ENCODE measurements at places on chromosomes 1 and 21. TPM values are rescaled to one million over a fixed set of nuclear protein-coding genes. Genes with fewer than 3 reads are reported as not detected.

DNA sequence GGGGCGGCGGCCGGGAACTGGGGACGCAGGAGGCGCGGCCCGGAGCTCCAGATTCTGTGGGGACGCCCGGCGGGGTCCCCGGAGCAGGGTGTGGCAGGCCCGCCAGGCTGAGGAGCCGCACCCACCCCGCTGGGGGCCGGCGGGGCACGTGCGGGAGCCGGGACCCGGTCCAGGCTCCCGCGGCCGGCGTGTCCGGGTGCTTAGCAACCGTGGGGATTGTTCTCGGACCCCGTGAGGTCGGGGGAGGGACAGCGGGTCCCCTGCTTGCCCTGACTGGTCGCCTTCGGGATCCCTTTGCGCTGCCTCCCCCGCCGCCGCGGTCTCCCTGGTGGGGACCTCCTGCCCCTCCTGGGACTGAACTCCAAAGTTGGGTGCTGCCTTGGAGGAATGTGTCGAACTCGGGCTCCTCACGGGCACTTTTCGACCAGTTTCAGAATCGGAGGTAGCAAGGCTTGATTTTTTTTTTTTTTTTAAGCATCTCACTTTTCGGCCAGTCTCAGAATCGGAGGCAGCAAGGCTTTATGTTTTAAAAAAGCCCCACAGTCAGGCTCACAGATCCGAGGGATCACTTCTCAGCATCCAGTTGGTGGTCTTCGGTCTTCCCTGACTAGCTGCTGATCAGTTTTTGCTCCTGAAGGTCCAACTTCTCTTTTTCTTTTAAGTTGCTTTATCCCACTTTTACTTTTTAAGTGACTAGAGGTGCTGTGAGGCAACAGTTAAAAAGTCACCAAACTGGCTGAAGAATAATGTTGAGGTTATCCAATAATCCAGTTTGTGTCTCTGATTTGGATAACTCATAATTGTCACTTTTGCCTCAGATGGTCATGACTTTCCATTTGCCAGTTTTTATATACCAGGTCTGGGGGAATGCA lies 648 bp downstream of the FAM76A start:
- H3K27ac ChIP-seq = peak overlapping the region; percentile 95
- H3K27me3 ChIP-seq = no peaks in the 10 kb centered on the region
- H3K4me3 ChIP-seq = peak overlapping the region; percentile 96
- H3K4me1 ChIP-seq = peaks cover 27% of the 10 kb centered on the region

The SLC22A15 gene
- 2.5 TPM for total RNA-seq

The SLC16A4 gene
- total RNA-seq = 8.6 TPM

The SPATA45 gene
- not detected for total RNA-seq

DNA sequence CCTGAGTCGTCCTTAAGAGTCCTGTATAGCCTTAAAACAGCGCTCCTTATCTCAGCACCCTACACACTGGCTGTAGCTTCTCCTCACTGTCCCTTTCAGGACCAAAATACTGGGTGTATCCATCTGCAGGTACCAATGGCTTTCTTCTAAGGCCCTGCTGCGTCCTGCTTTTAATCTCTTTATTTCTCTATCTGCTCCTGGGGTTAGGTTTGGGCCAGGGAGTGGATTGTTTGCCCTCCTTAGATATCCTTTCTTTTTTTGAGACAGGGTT lies 12.1 kb downstream of the IL6R start:
- H3K27me3 ChIP-seq = no peaks in the 10 kb centered on the region
- peak overlapping the region; percentile 91 for H3K27ac ChIP-seq
- H3K36me3 ChIP-seq = no peaks in the 10 kb centered on the region
- no peak overlapping the region for H3K4me3 ChIP-seq

The SPRR2D gene
- total RNA-seq = not detected

The ZNF684 gene
- total RNA-seq = 3.7 TPM

The C1QB gene
- total RNA-seq = 279 TPM

DNA sequence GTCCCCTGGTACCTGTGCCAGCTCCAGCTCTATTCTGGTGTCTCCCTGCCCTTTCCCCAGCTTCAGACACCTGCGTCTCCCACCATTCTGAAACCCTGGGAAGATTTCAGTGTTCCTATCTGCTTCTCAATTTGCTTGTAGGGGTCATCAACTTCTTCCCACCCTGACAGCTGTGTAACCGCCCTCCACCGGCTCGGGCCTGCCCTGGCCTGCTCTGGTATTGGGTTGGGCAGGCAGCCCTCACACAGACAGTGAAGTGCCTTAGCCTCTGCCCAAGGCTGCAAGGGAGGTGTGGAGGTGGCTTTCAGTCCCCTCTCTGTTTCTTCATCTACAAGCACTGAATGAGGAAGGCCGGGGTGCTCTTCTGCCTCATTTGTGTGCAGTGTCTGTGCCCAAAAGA lies 97.2 kb downstream of the LAMC2 start:
- no peaks in the 10 kb centered on the region for H3K27me3 ChIP-seq
- peaks cover 57% of the 10 kb centered on the region for H3K4me1 ChIP-seq
- H3K27ac ChIP-seq = no peak overlapping the region
- no peak for DNase-seq

- no peak for DNase-seq
- peaks cover 36% of the 10 kb centered on the region for H3K4me1 ChIP-seq
- no peaks in the 10 kb centered on the region for H3K27me3 ChIP-seq
- H3K27ac ChIP-seq = no peak overlapping the region
- H3K4me3 ChIP-seq = no peak overlapping the region
- H3K36me3 ChIP-seq = no peaks in the 10 kb centered on the region
Observed at GRCh38 chr1:161307892-161308638, 1.7 kb downstream of the MPZ start.

DNA sequence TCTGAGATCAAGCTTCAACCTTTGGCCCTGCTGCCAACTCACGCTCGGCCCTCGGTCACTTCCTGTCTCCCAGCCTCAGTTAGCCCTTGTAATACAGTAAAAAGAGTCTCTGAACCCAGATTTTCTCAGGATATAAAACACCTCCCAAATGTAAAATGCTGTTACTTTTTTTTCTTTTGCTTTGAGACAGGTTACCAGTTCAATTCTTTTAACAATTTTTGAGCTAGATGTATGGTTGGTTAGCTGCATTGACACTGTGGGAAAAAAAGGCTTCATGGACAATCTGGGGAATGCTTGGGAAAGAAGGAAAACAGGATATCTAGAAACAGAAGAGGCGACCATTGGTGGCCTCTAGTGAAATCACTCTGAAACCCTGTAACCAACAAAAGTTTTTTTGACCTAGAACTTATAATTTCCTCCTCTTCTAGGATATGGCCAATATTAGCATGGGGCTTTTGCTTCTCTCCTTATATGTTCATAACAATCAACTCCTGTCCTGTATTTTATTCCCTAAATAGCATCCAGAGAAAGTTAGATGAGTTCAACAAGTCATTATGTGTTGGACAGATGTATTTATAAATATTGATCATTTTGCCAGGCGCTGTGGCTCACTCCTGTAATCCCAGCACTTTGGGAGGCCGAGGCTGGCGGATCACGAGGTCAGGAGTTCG lies 1.3 kb downstream of the CMPK1 start:
- no peaks in the 10 kb centered on the region for H3K27me3 ChIP-seq
- no peaks in the 10 kb centered on the region for H3K36me3 ChIP-seq
- no peak for DNase-seq
- peaks cover 57% of the 10 kb centered on the region for H3K4me1 ChIP-seq

GRCh38 chr1:225699336-225699735 lies 46.4 kb upstream of the ENAH start:
- H3K27ac ChIP-seq = no peak overlapping the region
- H3K4me3 ChIP-seq = no peak overlapping the region
- peaks cover 21% of the 10 kb centered on the region for H3K4me1 ChIP-seq
- no peaks in the 10 kb centered on the region for H3K36me3 ChIP-seq
- no peak for DNase-seq

GRCh38 chr1:207847116-207847515 lies 63.8 kb downstream of the CD34 start:
- no peak overlapping the region for H3K4me3 ChIP-seq
- no peaks in the 10 kb centered on the region for H3K27me3 ChIP-seq
- DNase-seq = no peak
- H3K27ac ChIP-seq = no peak overlapping the region
- peaks cover 96% of the 10 kb centered on the region for H3K4me1 ChIP-seq

DNA sequence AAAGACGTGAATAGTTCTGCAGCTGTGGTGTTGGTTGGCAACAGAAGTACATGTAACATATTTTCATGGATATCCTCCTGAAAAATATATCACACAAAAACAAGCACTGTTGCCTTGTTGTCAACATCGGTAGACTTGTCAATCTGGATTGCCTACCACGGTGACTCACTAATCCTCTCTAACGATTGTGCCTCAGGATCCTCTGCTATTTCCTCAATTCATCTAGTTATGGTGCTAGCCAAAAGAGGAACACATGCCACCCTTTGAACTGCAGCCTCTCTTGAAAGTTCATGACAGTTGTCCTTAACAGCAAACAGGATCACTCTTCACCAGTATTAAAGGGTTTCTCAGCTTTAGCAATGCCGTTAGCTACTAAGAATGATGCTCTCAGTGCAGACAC lies 25.7 kb downstream of the RASAL2 start:
- no peak overlapping the region for H3K27ac ChIP-seq
- H3K36me3 ChIP-seq = no peaks in the 10 kb centered on the region
- no peaks in the 10 kb centered on the region for H3K27me3 ChIP-seq
- peaks cover 9% of the 10 kb centered on the region for H3K4me1 ChIP-seq
- no peak for DNase-seq

The FLG2 gene
- not detected for total RNA-seq

GRCh38 chr1:27936370-27936769 lies 1.6 kb downstream of the SMPDL3B start:
- H3K4me3 ChIP-seq = no peak overlapping the region
- peaks cover 15% of the 10 kb centered on the region for H3K27me3 ChIP-seq
- H3K4me1 ChIP-seq = peaks cover 8% of the 10 kb centered on the region
- no peaks in the 10 kb centered on the region for H3K36me3 ChIP-seq
- DNase-seq = no peak
- H3K27ac ChIP-seq = no peak overlapping the region

DNA sequence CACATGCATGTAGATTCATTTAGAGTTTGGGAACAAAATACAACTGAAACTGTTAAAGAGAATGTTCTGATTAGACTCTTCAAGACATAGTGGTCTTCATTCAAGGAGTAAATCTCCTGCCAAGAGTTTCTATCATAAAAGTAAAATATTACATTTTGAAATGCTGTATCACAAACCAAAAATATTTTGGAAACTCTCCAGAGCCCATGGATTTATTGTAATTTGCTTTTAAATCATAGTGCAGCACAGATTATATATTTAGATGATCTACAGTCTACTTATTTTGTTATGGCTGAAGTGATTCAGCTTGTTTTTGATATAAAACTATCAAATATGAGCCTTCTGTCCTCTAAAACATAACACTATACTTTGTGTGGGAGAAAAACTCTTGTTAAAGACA lies 105.3 kb downstream of the DISP1 start:
- no peak overlapping the region for H3K27ac ChIP-seq
- H3K4me3 ChIP-seq = no peak overlapping the region
- no peaks in the 10 kb centered on the region for H3K36me3 ChIP-seq
- no peak for DNase-seq
- H3K4me1 ChIP-seq = peaks cover 35% of the 10 kb centered on the region

- no peaks in the 10 kb centered on the region for H3K4me1 ChIP-seq
- H3K4me3 ChIP-seq = no peak overlapping the region
- H3K27me3 ChIP-seq = no peaks in the 10 kb centered on the region
- no peaks in the 10 kb centered on the region for H3K36me3 ChIP-seq
- DNase-seq = no peak
Observed at GRCh38 chr21:41573902-41574690, 66.1 kb upstream of the TMPRSS2 start.

DNA sequence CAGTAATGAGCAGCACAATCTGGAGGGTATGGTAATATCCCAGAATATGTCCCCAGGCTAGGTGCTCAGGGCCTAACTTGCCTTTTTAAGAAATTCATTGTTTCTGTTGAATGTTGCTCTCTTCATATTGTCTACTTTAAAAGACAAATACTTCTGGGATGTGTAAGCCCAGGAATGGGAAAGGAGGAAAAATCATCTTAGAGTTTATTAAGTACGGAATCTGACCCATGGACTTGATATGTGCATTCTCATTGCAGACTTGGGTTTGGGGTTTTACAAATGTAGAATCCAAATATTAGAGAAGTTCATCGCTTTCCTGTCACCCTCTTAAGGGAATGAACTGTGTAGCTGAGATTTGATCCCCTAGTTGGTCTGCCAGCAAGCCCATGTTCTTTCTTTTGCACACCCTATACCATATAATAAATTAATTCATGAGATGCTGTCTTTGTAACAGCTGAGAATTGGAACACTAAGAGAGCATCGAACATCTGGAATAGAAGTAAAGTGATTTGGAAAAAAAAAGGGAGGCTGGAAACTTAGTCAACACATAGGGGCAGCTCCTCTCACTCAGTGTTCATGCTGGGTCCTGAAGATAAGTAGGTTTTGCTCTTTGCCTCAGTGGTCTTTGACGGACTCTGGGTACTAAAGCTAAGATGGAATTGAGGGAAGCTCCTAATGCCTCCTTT lies 235.8 kb upstream of the C1orf105 start:
- H3K27ac ChIP-seq = no peak overlapping the region
- DNase-seq = no peak
- H3K4me3 ChIP-seq = no peak overlapping the region
- no peaks in the 10 kb centered on the region for H3K27me3 ChIP-seq

The NFASC gene
- 67.5 TPM for total RNA-seq

The RNF207 gene
- total RNA-seq = 22.1 TPM

DNA sequence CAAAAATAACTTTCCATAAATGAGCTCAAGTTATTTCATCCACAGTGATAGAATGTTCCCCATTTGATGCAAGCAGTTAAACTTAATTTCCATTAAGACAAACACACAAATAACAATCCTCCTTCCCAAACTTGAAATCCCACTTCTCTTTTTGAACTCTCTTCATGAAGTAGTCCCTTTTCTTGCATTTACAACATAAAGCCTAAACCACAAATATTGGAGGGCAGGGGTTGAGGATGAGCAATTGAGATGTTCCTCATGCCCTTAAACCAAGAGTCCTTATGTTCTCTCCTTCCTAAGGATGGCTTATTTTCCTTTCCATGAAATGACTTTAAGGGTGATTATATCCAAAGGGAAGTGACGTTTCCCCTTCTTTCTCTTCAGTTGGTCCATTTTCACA lies 228.8 kb downstream of the DISC1 start:
- H3K36me3 ChIP-seq = no peaks in the 10 kb centered on the region
- H3K27me3 ChIP-seq = no peaks in the 10 kb centered on the region
- no peak overlapping the region for H3K4me3 ChIP-seq
- no peaks in the 10 kb centered on the region for H3K4me1 ChIP-seq
- DNase-seq = no peak

- DNase-seq = no peak
- no peaks in the 10 kb centered on the region for H3K4me1 ChIP-seq
- no peak overlapping the region for H3K4me3 ChIP-seq
- H3K36me3 ChIP-seq = peaks cover 96% of the 10 kb centered on the region
- H3K27me3 ChIP-seq = no peaks in the 10 kb centered on the region
Observed at GRCh38 chr1:39324888-39325287, 120.4 kb downstream of the MACF1 start.

GRCh38 chr1:42849944-42850343 lies 3.5 kb downstream of the ZNF691 start:
- no peak for DNase-seq
- H3K27ac ChIP-seq = no peak overlapping the region
- peaks cover 8% of the 10 kb centered on the region for H3K36me3 ChIP-seq
- H3K4me3 ChIP-seq = no peak overlapping the region

- no peak overlapping the region for H3K4me3 ChIP-seq
- H3K36me3 ChIP-seq = peaks cover 46% of the 10 kb centered on the region
- H3K4me1 ChIP-seq = peaks cover 30% of the 10 kb centered on the region
- H3K27me3 ChIP-seq = no peaks in the 10 kb centered on the region
- DNase-seq = no peak
- H3K27ac ChIP-seq = peak overlapping the region; percentile 74
Observed at GRCh38 chr1:18907917-18908845, 5.8 kb upstream of the ALDH4A1 start.
